Activated naive CD4-positive, alpha-beta T cell (primary cell): ENCODE measurements at places on chromosomes 16 and 17.

DNA sequence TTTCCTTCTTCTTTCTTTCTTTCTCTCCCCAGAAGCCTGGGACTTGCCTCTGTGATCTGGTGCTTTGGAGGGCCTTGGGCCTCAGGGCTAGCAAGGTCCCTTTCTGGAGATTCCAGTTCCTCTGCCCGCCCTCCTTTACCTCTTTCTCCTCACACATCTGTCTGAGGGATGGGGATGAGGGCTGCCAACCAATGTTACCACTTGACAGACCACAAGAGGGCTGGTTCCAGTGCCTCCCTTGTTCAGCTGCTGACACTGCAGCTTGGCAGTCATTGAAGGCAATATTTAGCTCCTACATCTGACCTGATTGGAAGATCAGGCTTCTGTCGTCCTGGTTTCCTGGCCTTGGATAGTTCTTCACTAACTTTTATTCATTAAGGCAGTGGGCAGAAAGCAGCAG is 3.6 kb upstream of the ZNF652 start:
- DNase-seq, result no peak

DNA sequence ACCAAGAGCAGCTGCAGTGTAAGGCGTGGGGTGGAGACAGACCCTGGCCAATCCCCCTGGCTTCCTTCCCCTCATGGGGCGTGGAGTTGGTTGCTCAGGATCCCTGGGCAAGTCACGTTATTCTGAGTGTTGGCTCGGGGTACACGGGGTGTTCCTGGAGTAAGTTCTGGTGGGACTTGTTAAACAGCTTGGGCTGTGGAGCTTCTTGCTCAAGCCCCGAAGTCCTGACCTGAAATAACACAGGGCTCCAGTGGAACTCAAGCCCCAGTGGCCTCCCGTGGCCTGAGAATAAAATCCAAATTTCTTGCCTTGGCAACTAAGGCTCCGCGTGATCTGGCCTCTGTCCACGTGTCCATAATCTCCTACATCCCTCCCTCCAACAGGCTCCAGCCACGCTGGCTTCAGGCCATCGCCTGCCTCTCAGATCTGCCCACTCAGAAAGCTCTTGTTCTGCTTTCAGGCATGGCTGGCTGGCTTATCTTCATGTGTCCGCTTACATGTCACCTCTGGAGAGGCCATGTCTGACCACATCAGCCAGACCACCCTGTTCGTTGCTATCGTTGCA is 49.3 kb upstream of the BCO1 start:
- DNase-seq, result no peak

- no peak for DNase-seq
These were observed 20.3 kb upstream of the CALB2 start for GRCh38 chr16:71338193-71338592.

DNA sequence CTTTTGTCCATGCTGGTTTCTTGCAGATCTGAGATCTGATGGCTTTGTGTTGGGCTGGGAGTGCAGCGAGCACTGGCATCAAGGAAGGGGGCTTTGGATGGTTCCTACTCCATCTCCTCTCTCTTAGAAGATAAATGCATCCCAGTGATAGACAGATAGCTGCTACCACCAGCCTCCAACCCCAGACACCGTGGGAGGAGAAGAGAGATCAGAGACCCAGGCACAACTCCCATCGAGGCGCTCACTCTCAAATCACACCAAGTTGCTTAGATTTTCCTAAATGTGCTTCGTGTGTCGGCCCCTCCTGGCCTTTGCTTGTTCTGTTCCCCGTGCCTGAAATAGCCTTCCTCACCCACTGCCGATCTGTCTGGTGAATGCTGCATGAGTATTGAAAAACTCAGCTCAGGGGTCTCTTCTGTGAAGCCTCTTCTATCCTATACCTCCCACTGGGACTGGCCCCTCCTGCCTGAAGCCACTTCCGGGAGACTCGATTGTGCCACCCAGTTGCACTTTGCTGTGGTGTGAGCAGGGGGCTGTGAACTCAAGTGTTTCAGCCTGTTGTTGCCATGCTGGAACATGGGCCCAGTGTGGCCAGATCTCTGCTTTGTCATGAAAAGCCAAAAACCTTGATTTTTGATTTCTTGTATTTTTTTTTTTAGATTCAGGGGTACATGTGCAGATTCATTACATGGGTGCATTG is 242.7 kb downstream of the GSG1L start:
- DNase-seq, result no peak

- no peak for DNase-seq
These were observed 10.5 kb upstream of the CCDC182 start for GRCh38 chr17:57755480-57756070.

- DNase-seq, result no peak
These were observed 177.9 kb downstream of the SPECC1 start for GRCh38 chr17:20187049-20187448.

- no peak for DNase-seq
These were observed 1224.6 kb downstream of the CDH8 start for GRCh38 chr16:60811657-60812056.

DNA sequence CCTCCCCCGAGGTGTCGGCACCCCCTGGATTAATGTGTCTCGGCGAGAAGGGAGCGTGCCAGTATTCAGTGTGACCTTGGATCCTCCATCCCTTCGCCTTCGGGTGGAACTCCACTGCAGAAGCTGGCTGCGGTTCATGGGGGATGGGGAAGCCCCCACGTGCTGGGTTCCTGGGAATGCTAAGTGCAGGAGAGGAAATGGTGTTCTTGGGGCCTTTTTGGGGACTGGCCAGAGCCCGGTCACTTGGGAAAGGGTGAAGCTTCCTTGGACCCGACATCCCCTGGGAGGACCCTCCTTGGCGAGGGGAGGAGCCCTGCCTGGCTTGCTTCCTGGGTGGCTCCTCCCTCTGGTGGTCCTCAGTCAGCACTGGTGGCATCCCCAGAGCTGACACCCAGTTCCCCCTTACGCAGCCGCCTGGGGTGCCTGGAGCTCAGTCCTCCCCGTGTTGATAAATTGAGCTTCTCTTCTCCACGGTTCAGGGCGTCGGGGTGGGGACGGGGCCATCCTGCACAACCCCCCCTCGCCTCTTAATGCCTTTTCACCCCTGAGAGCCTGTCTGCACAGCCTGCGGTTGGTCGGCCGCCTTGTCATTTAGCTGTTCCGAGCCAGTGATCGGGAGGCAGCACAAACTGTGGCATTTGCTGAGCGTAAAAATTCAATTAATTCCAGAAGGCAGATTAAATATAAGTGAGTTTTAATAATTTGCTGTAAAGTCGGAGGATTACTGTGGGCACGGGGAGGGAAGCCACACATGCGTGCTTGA is 30.7 kb upstream of the GSE1 start:
- no peak for DNase-seq

DNA sequence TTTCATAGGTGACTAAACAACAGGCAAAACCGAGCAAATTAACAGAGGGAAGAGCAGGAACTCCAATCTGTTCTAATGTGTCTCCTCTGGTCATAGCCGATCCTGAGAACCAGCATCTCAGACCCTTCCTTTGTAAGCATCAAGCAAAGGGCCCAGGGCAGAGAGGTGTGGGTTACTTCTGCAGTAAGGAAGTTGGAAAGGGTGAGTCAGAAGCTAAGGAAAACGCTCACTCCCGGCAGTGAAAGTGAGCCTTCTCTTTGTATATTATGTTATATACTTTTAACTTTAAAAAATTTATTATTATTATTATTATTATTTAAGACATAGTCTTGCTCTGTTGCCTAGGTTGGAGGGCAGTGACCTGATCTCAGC is 77.7 kb downstream of the MRM3 start:
- DNase-seq, result no peak

DNA sequence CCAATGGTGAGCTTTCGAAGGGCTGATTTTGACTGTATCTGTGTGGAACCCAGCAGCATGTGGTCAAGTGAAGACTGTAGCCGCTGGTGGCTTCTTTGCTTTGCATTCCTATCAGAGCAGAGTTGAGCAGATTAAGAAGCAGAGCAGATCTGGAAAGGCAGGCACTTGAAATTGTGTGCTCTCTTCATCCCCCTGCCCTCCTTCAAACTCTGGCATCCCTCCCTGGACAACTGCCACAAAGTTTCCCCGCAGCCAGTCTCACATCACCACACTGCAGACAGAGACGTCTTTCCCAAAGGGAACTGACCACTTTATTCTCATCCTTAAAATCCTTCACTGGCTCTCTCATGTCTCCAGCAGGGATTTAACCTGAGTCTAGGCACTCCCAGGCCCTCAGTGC is 237.1 kb upstream of the DYNLRB2 start:
- no peak for DNase-seq

- DNase-seq, result no peak
These were observed 6.2 kb downstream of the JPH3 start for GRCh38 chr16:87608400-87608985.

- DNase-seq, result no peak
These were observed 9.6 kb upstream of the CES1 start for GRCh38 chr16:55842369-55843104.
